ENCODE measurements at places on chromosomes 7 and 10.

GRCh38 chr10:5373307-5373706 is 8.5 kb downstream of the UCN3 start:
- no peak for DNase-seq

GRCh38 chr10:96043893-96044715 is 721 bp downstream of the CCNJ start:
- no peak for DNase-seq

DNA sequence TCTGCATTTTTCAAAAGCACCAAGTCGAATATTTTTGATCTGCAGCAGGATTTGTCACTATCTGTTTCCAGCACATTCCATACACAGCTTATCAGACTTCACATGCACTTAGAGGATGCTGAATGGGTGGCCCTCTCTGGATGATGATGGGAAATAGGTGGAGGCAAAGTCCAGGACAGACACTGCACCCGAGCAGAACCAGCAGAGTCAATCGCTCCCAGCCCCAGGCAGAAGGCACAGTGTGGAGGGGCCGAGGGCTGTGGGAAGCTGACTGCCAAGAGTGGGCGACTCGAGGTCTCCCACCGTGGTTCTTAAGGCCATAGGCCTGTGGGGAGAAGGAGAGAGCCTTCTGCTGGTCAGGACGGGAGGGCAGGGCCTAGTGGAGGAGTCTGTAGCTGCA is 490.2 kb upstream of the MGMT start:
- DNase-seq, result no peak

GRCh38 chr10:11065567-11065966 is 47.9 kb downstream of the CELF2 start:
- DNase-seq, result no peak

DNA sequence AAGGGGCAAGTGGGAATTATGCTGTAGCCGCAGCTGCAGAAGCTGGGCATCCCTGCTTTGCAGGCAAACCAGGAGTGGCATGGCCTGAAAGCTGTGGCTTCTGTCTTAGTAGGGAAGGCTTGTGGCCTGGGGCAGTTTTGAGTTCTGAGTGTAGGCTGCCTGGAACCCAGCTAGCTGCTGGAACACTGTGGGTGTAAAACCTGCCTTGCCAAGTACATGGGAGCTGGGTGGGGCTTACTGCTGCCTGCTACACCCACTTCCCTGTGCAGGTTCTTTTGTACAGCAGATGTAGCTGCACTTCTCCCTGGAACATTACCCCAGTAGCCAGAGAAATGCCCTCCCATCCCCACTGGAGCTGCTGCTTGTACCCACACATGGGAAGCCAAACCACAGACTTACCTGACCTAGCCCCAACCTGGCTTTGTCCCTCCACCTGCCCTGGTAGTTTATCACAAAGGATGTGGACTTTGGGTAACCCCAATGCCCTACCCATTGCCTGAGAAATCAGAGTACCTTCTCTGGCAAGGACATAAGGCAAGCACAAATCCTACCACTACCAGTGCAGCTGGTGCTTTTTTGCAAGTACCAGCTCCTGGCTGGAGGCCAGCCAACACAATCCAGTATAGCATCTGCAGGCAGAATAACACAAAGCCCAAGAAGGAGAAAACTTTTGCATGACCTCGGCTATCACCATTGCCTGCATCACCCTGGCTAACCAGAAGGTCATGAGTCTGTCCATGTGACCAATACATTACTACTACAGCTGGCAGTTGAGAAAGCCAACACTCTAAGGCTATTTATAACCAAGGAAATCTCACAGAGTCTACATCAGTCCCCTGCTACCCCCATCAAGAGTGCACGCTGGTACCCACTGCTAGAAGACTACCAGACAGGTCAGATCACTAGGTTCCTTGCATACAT is 26.5 kb upstream of the PPP1R3A start:
- DNase-seq, result no peak

GRCh38 chr10:22427101-22427500 is 81.8 kb downstream of the SPAG6 start:
- DNase-seq, result no peak

DNA sequence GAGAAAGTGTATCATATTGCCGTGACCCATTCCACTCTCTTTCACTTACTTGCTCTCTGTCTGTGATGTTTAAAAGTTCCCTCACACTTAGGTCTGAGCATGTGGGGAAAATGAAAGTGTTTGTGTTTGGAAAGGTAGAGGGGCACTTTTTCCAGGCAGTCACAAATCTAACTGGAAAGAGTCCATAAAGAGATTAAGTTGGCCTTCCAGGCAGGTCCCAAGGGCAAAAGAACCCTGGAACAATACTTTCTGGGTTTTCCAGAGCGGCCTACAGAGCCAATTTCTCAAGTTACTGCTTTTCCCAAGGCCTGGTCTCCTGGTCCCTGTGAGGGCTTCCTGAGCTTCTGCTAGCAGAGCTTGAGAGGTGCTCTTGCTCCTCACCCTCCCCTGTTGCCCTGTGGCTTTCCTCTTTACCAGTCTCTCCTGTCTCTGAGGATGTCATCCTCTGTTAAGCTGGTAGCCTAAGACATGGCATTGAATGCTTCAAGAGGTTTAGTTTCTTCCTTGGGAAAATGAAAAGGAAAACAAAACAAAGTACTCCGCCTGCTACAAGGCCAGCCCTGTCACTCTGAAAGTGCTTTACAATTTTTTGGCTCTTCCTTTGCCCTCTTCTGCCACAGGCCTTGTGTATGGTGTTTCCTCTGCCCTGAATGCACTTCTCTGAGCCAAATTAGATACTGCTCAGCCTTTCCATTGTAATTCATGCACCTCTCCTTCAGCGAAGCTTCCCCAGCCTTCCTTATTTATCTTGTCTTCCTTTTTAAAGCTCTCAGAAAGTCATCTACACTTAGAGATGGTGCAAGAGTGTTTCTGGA is 20.1 kb downstream of the TES start:
- no peak for DNase-seq

DNA sequence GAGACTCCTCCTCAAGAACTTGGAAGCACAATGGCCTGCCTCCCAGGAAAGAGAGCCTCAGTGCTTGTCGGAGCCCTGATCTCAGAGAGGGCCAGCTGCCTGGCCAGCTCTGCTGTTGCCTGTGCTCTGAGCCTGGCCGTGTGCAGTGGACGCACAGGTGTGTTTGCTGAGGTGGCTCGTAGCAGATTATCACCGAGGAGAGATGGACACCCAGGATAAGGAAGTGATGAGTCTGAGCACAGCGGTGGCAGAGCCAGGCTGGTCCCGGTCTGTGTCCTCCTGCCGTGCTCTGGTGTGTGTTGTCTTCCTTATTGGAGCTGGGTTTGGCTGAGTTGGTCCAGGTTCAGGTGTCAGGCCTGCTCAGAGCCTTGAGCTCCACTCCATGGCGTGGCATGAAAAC is 208.5 kb downstream of the EBF3 start:
- no peak for DNase-seq

GRCh38 chr10:48604039-48604990 is 558 bp downstream of the ARHGAP22 start:
- DNase-seq, result no peak

GRCh38 chr10:48786606-48787282 is 102.1 kb downstream of the WDFY4 start:
- DNase-seq, result no peak

- no peak for DNase-seq
These were observed 24.1 kb upstream of the PNLIP start for GRCh38 chr10:116521424-116522290.

- no peak for DNase-seq
These were observed 153.4 kb downstream of the ATE1 start for GRCh38 chr10:121774404-121774803.

GRCh38 chr10:65306201-65306600 is 1619.6 kb upstream of the LRRTM3 start:
- no peak for DNase-seq

DNA sequence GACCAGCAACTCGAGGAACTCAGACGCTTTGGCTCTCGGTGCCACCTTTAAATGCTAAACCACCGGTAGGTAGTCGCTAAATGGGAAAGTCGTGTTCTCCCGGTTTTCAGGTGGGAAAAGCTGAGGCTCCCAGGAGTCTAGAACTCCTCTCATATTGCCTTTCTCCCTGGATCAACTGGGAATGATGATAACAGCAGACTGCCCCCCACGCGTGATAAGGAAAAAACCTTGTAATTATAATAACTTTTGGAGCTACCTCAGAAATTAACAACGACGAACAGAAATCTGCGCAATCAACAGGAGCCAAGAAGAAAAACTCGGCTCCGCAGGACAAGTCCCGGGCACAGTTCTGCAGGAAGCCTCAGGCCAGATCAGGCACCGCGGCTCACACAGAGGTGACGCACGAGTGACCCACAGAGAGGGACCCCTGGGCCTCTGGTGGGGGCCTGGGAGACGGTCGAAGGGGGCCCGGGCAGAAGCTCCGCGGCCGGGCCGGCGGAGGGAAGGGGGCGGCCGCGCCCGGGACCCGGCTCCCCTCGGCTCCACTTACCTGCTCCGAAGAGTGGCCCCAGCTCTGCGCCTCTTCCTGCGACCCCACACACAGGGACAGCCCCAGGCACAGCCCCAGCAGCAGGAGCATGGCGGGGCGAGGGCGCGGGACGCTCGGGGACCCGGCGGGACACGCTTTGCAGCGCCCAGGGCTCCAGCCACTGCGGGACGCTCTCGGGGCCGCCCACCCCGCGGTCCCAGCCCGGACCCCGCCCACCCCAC is at the start of gene ITIH5:
TSS of gene ITIH5 (minus strand) at position 714 of the 771 bp plus-strand sequence. CDS start at position 640, 74 bp downstream.
- no peak for DNase-seq

- DNase-seq, result no peak
These were observed 542.6 kb upstream of the LRRN3 start for GRCh38 chr7:110548372-110548771.

- no peak for DNase-seq
These were observed 298.9 kb downstream of the ELMO1 start for GRCh38 chr7:37149773-37150124.

DNA sequence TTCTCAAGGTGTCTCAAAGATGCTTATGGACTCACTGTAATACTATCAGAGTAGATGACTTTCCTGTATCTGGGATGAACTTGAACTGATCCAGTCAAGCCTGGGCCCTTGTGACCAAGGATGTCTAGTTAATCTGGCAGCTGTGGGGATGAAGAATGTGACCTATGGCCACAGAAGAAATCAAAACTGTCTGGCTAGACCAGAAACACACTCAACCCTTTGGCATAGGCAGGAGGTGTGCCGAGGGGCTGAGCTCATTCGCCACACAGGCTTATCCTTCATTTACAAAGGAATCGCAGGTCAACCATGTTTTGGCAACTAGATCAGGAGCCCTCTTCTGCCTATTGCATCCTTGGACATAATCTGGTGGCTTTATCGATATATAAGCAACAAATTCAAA is 110.6 kb downstream of the ATXN7L1 start:
- no peak for DNase-seq

- DNase-seq, result no peak
These were observed 16.9 kb upstream of the CDK14 start for GRCh38 chr7:90579181-90579688.

DNA sequence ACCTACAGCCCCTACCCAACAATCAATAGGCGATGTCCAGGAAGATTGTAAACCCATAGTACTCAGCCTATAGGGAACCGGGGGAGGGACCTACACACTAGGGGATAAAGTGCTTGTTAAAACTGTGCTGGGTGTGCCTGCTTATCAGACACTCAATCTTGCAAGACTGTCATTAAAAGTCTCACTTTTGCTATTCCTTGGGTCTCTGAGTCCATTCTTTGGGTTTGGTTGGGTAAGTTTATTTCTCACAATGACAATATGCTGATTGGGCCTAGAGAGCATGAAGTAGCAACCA is 45.6 kb downstream of the PTPRE start:
- DNase-seq, result no peak

DNA sequence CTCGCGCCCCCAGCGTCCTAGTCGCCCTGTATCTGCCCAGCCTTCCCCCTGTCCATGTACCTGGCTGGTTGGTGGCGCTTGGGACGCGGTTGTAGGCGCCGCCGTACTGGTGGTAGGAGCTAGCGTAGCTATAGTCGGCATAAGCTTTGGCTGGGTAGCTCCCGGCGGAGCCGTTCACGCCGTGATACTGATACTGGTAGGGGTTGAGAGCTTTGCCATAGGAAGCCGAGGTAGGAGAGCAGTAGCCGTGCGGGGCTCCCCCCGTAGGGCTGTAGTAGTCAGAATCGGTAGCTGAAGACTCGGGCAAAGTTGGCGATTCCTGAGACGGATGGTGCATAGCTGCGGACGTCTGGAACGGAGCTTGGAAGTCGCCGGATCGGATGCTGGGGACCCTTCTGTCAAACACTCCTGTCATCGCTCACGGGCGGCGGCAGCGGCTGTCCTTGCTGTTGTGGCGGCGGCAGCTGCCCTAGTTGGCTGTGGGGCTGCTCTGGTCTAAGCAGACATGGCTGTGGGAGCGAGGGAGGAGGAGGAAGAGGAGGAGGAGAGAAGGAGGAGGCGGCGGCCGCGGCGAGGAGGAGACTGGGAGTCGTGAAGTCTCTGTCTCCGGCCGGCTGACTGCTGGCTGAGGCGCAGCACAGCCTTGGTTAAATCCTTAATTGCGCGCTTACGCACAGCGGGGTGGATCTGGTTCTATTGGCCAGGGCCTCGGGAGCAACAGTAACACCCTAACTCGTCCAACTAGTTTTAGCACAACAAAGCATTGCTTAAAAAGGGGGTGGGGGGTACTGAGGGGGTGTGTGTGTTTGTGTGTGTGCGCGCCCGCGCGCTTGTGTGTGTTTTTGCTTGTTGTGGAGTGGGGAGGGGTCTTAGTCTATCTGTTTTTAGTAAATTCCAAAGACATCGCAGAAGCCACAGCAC is at the start of gene DLX5:
TSS of gene DLX5 (minus strand) at position 623 of the 921 bp plus-strand sequence. CDS start at position 415, 208 bp downstream.
- DNase-seq, result peak; percentile 91

DNA sequence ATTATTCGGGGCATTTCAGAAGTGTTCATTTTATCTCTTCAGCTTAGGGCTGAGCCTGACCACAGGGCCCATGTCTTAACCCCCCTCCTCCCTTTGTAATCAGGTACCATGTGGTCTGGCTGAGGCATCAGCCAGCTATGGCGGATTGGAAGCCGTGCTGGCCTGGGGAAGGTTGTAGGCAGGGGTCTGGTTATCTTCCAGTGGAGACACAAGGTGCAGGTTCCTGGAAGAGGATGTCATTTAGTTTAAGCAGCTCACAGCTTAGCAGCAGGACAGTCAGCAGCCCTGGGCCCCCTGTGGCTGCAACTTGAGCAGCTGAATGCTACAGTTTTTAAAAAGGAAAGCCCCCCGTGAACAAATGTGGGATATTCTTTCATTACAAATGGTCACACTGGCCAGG is 22.1 kb downstream of the BAG3 start:
- DNase-seq, result no peak

DNA sequence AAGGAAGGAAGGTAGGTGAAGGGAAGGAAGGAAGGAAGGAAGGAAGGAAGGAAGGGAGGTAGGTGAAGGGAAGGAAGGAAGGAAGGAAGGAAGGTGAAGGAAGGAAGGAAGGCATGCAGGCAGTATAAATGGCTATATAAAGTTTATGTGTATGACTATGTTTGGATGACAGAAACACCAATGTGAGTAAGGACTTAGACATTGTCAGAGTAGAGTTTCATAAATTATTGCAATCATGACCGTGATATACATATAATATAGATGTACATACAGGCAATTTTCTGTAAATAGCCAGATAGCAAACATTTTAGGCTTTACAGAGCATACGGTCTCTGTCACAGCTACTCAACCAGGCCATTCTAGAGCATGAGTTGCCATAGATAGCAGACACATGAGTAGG is 133.8 kb upstream of the AKR1E2 start:
- no peak for DNase-seq
